ENCODE measurements at places on chromosomes 2 and 18.

GRCh38 chr2:219772697-219773096, 145.3 kb downstream of the SLC4A3 start:
- DNase-seq: no peak

DNA sequence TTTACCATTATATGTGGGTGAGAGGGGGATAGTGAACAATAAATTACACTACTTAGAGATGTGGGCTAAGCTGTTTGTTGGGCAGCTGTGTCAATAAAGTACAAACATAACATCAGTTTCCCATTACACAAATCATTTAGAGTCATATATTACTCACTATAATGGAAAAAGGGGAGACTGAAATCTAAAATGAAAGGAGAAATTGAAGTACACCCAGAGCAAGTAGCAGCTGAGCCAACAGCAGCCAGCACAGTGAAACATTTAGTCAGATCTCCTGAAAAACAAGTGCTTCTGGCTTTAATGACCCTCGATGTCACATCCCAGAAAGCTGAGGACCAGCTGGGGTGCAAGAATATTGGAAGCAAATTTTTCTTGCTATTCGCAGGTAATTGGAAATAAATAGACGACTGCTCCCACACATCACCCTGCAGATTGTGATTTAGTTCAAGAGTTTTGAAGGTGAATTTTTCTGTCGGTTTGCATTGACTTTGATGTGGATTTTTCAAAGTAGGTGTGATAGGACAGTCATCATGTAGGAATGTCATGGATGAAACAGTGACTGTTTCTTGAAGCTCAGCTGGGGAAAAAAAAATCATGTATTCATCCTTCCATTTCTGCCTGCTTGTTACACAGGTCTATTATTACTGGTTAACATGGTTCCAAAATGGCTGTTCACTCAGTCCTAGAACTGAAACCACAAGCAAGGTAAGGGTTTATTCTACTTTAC, 1607.3 kb upstream of the CELF4 start:
- no peak for DNase-seq

GRCh38 chr18:32552421-32553030, 81.8 kb upstream of the GAREM1 start:
- no peak for DNase-seq

- no peak for DNase-seq
These were observed 437.2 kb upstream of the TNP1 start for GRCh38 chr2:217297096-217297495.

GRCh38 chr2:73830871-73831401, 2.2 kb downstream of the STAMBP start:
- DNase-seq: peak; percentile 13

DNA sequence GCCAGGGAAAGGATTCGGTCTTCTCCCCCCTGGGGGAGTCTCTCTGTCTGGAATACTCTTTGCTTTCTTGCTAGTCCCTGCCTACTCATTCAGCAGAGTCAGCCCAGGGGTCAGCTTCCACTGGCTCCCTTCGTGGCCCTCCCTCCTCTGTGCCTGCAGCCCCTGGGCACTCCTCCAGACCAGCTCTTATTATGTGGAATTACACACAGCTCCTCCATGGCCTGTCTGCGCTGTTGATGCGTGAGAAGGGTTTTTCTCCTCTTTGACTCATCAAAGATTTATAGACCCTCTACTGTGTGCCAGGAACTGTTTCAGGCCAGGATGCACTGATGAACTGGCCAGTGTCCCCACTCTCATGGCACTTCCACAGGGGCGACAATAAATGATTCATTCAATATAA, 44.4 kb downstream of the ST8SIA5 start:
- no peak for DNase-seq

DNA sequence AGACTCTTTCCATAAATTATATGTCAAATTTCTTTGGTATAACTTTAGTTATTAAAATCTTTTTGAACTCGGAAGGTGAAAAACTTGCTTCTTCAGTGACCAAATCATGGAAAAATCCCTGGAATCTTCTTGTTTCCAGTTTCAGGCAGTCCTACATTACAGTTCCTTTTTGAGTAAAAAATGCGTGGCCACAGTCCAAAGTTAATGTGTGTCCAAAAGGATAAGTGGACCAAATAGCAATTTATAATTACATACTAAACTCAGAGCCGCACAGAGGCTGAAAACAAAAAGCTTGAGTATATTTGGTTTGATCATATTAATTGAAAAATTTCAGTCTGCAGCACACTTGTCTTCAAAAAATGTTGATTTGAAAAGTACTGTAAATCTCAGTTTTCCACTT, 28.4 kb upstream of the DYNC2LI1 start:
- DNase-seq: no peak

- DNase-seq: no peak
These were observed at the start of gene NYAP2 for GRCh38 chr2:225399504-225399903. Gene NYAP2 (plus strand): TSS chr2:225399710. CDS start chr2:225408881, 9,171 bp downstream.

DNA sequence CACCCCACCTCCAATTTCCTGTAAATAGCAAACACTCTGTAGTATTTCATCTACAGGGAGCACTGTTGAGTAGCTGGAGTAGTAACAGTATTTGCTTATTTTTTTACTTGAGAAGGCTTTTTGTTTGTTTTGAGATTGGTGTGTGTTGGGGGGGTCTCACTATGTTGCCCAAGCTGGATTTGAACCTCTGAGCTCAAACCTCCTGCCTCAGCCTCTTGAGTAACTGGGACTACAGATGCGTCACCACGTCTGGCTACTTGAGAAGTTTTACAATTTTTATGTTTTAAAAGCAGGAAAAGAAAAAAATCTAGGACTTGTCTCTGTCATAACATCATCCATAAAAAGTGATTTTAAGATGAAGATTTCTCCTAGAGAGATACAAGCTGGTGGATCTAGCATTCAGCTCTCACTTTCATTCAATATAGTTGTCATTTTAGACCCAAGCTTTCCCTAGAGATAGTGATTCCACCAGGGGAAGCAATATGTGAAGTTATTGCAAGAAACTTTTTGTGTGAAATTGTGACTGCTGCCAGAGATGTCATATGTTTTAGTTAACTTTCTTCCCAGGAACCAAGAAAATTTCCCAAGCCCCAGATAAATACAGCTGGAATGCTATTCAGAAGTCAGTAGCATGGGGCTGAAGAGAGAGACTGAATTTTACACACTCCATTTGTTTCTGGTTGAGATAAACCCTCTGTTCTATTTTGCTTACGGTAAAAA, 60.2 kb upstream of the MAP4K3 start:
- no peak for DNase-seq

All from activated CD8-positive, alpha-beta memory T cell treated with anti-CD3 and anti-CD28 coated beads for 48 hours (primary cell).